ENCODE measurements at places on chromosomes 3 and 15. TPM values are rescaled to one million over a fixed set of nuclear protein-coding genes. Genes with fewer than 3 reads are reported as not detected.

DNA sequence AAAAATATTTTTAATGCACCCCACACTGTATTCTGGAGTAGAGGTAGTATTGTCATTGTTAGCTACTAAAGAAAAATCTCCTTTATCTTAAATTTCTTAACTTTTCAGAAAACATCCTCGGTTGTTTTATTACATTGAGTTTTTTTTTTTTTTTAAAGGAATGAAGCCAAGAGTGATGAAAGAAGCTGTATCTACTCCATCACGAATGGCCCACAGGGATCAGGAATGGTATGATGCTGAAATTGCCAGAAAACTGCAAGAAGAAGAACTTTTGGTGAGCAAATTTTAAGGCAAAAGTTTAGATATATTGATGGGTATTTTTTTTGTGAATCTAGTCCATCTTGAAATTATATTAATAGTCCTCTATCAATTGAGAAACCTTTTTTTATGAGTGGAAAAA lies 49.7 kb upstream of the UTS2B start:
- H3K27ac ChIP-seq, result no peak overlapping the region
- H3K36me3 ChIP-seq, result no peaks in the 10 kb centered on the region
- H3K4me3 ChIP-seq, result no peak overlapping the region
- H3K4me1 ChIP-seq, result no peaks in the 10 kb centered on the region
- no peak for DNase-seq

DNA sequence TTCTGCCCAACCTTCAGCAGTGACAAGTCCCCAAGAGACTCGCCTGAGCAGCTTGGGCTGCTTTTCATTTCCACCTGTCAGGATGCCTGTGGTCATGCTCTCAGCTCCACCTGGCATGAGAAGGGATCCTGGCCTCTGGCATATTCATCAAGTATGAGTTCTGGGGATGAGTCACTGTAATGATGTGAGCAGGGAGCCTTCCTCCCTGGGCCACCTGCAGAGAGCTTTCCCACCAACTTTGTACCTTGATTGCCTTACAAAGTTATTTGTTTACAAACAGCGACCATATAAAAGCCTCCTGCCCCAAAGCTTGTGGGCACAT lies 3.5 kb downstream of the MYD88 start:
- H3K36me3 ChIP-seq, result peaks cover 24% of the 10 kb centered on the region
- DNase-seq, result no peak
- no peak overlapping the region for H3K4me3 ChIP-seq
- H3K27me3 ChIP-seq, result no peaks in the 10 kb centered on the region
- peaks cover 38% of the 10 kb centered on the region for H3K4me1 ChIP-seq
- no peak overlapping the region for H3K27ac ChIP-seq

- no peak overlapping the region for H3K4me3 ChIP-seq
- H3K4me1 ChIP-seq, result peaks cover 18% of the 10 kb centered on the region
- H3K27ac ChIP-seq, result no peak overlapping the region
- peaks cover 93% of the 10 kb centered on the region for H3K36me3 ChIP-seq
These were observed 78.8 kb downstream of the NUP210 start for GRCh38 chr3:13341229-13341905.

DNA sequence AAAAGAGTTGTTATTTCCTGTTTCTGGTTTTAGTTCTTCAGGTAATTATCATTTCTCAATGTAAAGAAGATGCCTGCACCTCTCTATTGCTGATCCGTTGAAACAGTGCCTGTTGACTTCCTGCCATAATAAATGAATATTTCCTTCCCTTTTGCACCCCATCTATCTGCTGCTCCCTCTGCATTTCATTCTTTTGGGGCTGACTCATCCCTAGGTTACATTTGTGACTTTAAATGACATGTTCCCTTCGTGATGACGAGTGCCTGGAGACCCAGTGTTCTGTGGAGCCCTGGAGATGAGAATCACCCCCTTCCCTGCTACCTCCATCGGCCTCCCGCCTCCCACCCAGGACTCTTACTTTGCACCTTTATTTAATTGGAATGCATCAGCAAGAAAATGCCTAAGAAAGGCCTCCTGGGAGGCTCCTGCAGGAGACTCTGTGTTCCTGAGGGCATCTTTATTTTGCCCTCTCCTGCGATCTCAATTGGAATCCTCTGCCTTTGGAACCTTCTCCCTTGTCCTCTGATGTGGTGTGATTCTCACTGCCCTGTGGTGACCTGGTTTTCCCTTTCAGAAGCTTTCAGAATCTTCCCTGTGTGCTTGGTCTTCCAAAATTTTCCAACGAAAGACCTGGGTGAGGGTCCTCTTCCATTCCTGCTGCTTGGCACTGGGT lies 13.7 kb downstream of the LRRK1 start:
- H3K36me3 ChIP-seq, result no peaks in the 10 kb centered on the region
- no peaks in the 10 kb centered on the region for H3K27me3 ChIP-seq
- H3K4me1 ChIP-seq, result no peaks in the 10 kb centered on the region

Gene SLC24A5
- not detected for total RNA-seq

Gene RHOV
- total RNA-seq, result 0.36 TPM

Gene ASB14
- not detected for total RNA-seq
